ENCODE measurements at places on chromosomes 12 and 14. TPM values are rescaled to one million over a fixed set of nuclear protein-coding genes. Genes with fewer than 3 reads are reported as not detected.

- DNase-seq = no peak
These were observed 56.7 kb downstream of the DCAF5 start for GRCh38 chr14:69096246-69096645.

GRCh38 chr12:127548123-127548553 is 718.8 kb upstream of the TMEM132C start:
- no peak for DNase-seq

- no peak for DNase-seq
These were observed 181.0 kb upstream of the RGS6 start for GRCh38 chr14:71751264-71751663.

GRCh38 chr14:71714225-71714624 is 218.0 kb upstream of the RGS6 start:
- no peak for DNase-seq

- no peak for DNase-seq
These were observed 433.8 kb upstream of the MIS18BP1 start for GRCh38 chr14:45686771-45687170.

The LRTM2 gene
- not detected for total RNA-seq

Measured in ascending aorta (tissue), 2 donors.